ENCODE measurements at places on chromosomes 5 and 9.

DNA sequence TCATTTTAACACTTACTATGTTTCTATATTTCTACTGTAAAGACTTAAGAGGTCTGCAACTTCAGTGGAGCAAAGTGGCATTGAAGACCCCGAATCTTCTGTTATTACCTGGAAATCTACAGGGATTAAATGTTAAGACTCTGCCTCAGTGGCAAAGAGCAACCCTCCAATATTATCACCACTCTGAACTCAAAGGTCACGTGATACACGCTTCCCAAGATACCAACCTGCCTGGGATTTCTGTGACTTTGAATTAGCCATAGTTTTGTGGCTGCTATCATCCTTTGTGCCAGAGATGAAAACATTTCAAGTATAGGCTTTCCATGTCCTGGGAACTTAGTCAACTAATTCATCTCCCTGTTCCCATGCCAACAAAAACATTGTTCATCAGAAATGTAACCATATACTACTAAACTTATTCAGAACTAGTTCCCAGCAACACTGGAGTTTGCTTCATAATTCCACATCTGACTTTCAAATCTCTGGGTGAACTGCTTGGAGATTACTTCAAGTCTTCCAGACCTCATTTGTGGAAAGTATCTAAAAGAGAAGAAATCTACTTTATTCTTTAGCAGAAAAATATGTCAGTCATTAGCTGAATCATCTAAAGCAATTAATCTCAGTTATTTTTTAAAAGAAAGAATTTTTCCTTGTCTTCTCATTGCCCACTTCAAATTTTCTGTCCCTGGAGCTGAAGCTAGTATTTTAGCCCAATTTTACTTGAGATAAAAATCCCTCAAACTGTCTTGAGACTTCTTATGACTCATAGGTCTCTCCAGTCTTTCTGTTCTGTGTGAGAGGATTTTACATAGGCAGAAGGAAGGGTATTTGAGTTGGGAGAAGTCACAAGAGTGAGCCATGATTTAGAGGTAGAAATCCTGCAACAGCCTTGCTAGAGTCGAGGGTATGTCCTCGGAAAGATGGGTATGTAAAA is 83.0 kb downstream of the ZNF462 start:
- DNase-seq: no peak

GRCh38 chr9:69145144-69145715 is 28.8 kb upstream of the TJP2 start:
- DNase-seq: no peak

DNA sequence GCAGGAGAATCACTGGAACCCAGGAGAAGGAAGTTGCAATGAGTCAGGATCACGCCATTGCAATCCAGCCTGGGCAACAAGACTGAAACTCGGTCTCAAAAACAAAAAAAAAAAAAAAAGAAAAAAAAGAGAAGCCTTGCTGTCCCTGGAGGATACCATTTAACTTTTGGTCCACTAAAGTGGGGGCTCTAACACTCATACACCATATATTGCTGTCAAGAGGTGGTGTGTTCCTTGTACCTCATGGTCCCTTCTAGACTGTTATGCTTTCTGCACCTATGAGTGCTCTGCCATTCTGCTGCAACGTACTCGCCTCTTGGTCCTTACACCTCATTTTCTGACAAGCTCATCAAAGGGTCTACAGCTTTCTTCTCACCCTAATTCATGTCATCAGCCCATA is 52.2 kb upstream of the ISOC1 start:
- DNase-seq: no peak

GRCh38 chr9:22580788-22581187 is 134.2 kb downstream of the DMRTA1 start:
- no peak for DNase-seq

- DNase-seq: no peak
These were observed 69.3 kb downstream of the SNX30 start for GRCh38 chr9:112819635-112820496.

DNA sequence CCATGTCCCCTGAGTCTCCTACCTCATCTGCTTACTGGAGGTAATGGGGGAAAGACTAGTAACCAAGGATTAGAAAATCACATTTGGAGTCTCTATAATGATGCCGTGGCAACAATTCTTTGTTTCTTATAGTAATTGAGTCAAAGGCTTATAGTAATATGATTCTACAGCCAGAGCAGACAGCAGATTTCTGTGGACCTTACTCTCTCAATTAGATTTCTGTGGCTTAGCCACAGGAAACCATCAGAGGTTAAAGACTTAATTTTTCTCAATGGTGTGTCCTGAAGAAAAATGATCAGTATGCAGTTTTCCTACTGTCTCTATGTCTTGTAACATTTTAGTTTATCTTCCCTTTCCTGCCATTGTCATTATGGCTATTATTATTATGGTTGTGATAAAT is 59.3 kb upstream of the CD180 start:
- DNase-seq: no peak

- DNase-seq: no peak
These were observed 645.7 kb downstream of the PRR16 start for GRCh38 chr5:121109817-121110216.

GRCh38 chr5:58286741-58287140 is 173.1 kb downstream of the PLK2 start:
- DNase-seq: no peak

- DNase-seq: no peak
These were observed 98.6 kb downstream of the PAM start for GRCh38 chr5:102853680-102854079.

- DNase-seq: no peak
These were observed 21.5 kb downstream of the SERINC5 start for GRCh38 chr5:80234116-80234948.

- no peak for DNase-seq
These were observed 3.6 kb downstream of the FOXI1 start for GRCh38 chr5:170109059-170110031.

- DNase-seq: no peak
These were observed 850.2 kb upstream of the NUDT12 start for GRCh38 chr5:104412649-104413240.

DNA sequence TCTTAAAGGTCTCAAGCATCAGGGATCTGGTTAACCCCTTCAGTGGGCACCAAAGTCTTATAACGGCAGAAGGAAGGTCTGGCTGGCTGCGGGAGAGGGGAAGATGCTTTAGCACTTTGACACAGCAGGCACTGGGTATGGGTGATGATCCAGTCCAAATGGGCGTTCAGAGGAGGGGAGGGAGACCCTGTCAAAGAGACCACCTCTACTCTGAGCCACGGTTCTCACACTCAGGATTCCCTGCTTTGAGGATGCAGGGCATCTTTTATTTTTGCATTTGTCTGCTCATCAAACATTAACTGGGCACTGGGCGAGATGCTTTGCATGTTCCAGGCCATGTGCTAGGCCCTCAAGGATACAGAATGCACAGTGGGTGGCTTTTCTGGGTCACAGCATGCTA is 204.0 kb downstream of the DAB2IP start:
- no peak for DNase-seq

DNA sequence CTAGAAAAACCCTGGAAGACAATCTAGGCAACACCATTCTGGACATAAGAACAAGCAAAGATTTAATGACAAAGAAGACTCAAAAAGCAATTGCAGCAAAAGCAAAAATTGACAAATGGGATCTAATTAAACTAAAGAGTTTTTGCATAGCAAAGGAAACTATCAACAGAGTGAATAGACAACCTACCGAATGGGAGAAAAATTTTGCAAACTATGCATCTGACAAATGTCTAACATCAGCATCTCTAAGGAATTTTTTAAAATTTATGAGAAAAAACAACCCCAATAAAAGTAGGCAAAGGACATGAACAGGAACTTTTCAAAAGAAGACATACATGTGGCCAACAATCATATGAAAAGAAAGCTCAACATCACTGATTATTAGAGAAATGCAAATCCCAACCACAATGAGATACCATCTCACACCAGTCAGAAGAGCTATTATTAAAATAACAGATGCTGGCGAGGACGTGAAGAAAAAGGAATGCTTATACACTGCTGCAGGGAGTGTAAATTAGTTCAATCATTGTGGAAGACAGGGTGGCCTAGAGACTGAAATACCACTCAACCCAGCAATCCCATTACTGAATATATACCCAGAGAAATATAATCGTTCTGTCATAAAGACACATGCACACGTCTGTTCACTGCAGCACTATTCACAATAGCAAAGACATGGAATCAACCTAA is 3.8 kb downstream of the MOCS2 start:
- DNase-seq: no peak

- DNase-seq: no peak
These were observed 438.2 kb downstream of the ARHGEF28 start for GRCh38 chr5:74064225-74064624.

- no peak for DNase-seq
These were observed 1099.2 kb downstream of the CDH18 start for GRCh38 chr5:18888821-18889220.

- peak; percentile 73 for DNase-seq
These were observed 18.7 kb upstream of the PTPDC1 start for GRCh38 chr9:94065535-94065961.

DNA sequence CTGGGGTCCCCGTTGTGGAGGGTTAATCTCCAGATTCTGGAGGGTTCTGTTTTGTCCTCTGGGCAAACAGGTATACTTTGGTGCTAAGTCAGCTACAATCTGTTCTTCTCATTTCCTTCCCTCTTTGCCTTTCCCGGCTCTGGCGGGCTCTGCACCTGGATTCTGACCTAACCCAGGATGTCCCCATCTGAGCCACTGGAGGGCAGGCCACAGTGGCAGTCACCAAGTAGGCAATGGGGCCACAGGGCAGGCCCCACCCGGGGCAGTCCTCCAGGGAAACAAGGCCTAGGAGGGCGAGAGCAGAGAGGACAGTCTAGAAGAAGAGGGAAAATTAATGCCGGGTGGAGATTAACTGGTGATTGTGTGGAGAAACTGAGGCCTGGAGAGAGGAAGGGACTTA is 40.4 kb upstream of the HRH2 start:
- DNase-seq: no peak

- no peak for DNase-seq
These were observed 81.5 kb upstream of the GRHPR start for GRCh38 chr9:37340961-37341360.

DNA sequence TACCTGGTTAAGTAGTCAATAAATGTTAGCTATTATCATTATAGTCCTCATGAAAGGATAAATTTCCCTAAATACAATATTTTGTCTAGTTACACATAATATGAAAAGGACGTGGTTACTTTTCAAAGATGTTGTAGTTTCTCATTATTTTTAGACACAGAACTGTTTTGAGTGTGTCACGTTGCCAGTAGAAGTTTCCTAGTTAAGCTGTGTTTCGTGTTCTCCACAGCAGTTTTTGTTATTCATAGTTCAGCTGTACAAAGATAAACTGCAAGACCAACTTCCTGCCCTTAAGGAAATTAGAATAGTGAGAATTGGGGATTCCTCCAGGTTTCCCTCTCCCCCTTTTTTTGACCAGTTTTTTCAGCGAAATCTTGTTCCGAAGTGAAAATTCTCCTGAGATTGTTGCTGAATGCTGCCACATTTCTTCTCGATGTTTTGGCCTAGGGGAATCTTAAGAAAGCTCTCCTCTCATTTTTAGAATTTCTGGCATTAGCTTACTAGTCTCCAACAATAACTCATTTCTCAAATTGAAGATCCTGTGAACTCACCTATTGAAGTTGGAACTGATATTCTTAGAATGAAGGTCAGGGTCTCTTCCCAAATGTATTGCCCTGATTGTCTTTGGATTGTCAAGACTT is 176.1 kb downstream of the PAM start:
- no peak for DNase-seq
